Activated CD4-positive, alpha-beta T cell treated with anti-CD3 and anti-CD28 coated beads, Interleukin-2, Interleukin-4, amounts not matched to agents 100 ng/mL and 50 ng/mL, durations not matched to agents 16 hours and 8 hours (primary cell): ENCODE measurements at places on chromosomes 4 and X.

- no peak for DNase-seq
Observed at GRCh38 chr4:4267981-4268380, 20.0 kb upstream of the TMEM128 start.

- no peak for DNase-seq
Observed at GRCh38 chr4:2898001-2898400, 54.4 kb downstream of the ADD1 start.

DNA sequence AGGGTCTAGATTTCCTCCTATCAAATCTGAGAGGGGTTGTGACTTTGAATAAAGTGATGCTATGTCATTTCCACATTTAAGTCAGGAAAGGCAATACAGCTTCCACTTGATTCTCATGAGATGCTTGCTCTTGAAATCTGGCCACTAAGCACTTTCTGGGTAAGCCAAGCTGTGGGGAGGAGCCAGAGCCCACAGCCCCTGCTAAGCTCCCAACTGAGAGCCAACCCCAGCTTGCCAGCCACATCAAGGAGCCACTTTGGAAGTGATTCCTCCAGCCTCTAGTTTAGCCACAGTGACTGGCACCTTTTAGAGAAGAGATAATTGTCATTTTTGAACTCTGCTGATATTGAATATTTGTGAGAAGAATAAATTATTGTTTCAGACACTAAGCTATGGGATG is 1441.5 kb upstream of the IGFBP7 start:
- DNase-seq = no peak

GRCh38 chr4:25775166-25775565 is 87.6 kb downstream of the SEL1L3 start:
- DNase-seq = no peak

DNA sequence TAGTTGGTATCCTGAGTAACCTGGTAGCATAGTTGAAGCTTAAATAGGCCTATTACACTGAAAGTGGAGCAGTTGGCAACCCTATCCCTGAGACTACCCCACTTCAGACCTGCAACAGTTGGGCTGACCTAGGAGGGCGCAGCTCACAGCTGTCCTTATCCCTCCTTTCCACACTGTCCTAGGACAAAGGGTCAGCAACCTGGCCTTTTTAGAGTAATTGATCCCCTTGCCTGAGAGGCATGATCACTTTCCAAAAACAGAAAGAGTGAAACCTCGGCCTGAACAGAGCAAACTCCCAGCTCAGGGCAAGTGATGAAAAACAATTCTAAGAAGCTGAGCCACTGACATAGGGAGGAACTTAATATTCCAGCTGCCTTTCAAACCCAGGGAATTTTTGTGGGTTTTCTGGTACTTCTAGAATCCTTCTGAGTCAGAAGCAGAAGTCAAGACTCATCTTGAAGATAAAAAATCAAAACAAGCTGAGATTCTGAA is 94.9 kb upstream of the MYOZ2 start:
- peak; percentile 2 for DNase-seq

DNA sequence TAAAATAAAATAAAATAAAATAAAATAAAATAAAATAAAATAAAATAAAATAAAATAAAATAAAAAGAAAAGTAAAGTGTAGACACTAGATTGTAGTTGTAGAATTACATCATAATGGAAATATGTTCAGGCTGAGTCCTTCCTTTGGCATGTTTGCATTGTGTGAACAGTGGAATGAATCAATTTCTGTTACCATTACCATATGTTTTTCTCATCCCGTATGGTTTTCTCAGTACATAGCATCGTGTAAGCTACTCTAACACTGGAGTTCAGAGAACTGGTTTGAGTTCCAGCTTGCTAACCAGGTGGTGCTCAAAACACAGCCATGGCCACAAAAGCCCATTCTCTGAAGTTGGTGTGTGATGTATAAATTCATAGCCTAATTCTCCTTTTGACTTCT is 45.9 kb downstream of the USP11 start:
- DNase-seq = no peak

- no peak for DNase-seq
Observed at GRCh38 chrX:68930542-68931317, 101.9 kb downstream of the EFNB1 start.

DNA sequence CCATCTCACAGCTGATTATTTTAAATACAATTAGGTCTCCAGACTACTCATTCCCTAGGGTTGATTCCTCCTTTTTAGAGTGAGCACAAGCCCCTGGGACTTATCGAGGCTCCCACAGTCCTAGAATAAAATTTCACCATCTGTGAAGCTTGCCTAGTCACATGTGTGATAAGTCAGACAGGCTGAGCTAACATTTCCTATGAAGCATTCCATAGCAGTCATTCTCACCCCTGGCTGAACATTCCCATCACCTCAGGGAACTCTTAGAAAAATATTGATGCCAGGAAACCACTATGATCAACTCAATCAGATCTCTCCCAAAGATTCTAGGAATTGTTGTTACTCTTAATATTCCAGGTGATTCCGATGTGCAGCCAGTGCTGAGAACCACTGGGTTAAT is 37.7 kb downstream of the ARHGEF9 start:
- no peak for DNase-seq

DNA sequence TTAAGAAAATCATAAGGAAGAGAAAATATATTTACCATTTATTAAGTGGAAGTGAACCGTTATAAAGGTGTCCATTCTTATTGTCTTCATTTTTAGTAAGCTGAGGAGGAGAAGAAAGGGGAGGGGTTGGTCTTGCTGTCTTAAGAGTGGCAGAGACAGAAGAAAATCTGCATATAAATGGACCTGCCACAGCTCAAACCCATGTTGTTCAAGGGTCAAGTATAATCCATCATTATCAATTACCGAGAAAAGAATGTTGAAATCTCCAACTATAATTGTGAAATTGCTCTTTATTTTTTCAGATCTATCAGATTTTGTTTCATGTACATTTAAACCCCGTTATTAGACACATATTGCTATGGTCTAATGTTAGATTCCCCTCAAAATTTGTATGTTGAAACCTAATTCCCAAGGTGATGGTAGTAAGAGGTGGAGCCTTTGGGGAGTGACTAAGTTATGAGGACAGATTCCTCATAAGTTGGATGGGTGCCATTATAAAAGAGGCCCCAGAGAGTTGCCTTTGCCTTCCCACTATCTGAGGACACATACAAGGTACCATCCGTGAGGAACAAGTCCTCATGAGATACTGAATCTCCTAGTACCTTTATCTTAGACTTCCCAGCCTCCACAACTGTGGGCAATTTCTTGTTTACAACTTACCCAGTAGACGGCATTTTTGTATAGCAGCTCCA is 58.5 kb upstream of the SMAD1 start:
- no peak for DNase-seq

GRCh38 chr4:70632028-70632427 is 3.5 kb downstream of the ENAM start:
- DNase-seq = no peak

DNA sequence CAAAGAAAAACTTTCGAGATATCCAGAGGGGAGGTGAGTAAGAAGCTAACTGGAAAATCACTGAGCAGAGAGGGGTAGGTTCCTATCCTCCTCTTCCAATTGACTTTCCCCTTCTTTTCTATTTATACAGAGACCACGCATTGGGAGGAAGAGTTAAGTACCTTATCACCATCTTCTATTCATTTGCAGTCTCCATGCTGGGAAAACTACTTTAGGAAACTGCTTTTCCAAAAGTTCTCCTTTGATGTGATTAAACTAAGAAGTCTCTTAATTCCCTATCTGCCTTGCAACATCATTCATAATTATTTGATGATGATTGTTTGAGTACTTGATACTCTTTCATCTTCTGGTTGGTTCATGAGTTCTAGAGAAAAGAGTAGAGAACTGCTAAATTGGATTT is 306.6 kb downstream of the PPP3CA start:
- DNase-seq = no peak

DNA sequence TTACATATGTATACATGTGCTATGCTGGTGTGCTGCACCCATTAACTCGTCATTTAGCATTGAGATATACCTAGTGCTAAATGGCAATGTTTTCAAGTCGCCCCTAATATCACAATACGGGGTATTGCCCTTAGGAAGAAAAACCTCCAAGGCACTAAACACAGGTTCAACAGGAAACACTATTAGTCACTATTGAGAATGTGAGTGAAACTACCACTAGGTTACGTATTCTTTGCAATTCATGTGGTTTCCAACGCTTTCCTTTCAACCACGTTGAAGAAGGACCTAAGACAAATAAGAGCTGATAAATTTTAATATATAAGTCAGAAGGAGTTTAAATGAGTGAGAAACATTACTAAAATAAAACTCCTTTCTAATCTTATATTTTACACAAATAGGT is 134.7 kb upstream of the SPANXN4 start:
- DNase-seq = no peak

DNA sequence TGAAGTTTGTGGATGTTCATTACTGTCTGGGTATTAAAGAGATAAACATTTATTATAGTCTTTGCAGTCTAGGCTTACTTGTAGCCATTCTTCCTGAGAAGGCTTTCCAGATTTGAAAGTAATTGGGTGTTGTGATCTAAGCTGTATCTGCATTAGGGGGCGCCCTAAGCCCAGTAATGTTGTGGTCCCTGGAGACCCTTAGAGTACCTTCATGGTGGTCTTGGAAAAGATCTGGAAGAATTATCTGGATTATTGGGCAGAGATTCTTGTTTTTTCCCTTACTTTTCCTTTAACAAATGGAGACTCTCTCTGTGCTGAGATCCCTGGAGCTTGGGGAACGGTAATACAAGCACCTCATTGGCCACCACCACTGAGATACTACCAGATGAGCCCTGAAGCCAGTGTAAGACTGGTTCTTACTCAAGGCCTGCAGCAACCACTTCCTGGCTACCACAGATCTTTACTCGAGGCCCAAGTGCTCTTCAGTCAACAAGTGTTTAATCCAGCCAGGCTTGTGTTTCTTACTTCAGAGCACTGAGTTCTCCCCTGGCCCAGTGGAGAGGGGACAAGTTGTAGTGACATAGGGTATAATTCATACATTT is 63.1 kb downstream of the RTL3 start:
- DNase-seq = no peak
